ENCODE measurements at places on chromosomes 2 and 18.

DNA sequence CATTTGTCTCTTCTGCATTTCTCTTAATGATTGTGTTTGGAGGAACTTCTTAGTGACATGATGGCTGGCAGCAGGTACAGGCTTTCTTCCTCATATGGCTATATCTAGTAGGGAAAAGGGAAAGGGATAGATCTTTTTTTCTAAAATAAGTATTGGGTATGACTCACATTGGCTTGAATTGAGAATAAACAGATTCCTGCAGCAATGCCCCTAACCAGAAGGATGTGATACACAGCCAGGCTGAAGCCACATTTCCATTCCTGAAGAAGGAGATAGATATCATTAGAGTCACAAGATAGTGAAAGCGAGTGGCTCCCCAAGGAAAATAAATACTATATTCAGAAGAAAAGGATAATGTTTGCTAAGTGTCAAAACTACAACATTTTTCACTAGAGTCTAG lies 61.1 kb downstream of the VWC2L start:
- no peak for DNase-seq

DNA sequence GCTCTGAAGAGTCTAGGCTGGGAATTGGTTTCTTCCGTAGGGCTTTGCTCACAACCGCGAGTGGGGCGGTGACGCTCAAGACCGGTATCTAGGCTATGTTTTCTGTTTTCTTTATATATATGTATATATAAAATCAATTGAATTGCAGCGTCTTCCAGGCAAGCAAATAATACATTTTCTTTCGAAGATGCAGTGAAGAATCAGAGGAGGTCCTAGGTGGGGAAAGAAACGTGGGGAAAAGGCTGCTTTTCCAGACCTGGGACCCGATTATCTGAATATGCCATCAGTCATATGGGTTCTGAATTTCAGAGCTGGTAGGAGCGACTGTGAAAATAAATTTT lies 714 bp upstream of the SCN9A start:
- no peak for DNase-seq

- no peak for DNase-seq
These were observed 71.2 kb downstream of the LRRTM1 start for GRCh38 chr2:80233333-80233732.

GRCh38 chr2:127951026-127951425 lies 65.3 kb upstream of the AMMECR1L start:
- no peak for DNase-seq

DNA sequence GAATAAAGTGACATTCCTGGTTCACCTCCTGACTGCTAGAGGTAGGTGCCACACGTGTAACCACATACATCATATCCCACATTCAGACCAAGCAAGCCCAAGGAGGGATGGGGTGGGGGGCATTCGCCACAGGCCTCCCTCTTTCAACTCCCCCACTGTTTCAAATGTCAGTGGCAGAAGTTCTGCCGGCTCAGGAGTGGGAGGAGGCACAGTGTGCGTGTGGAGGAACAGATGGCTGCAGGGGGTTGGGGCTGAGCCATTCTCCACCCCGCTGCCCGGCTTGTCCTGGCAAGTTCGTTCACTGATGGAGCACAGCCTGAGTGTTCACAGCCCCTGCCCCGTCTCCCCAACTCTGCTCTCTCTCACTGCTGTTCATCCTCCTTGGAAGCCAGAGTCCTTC lies 75.4 kb upstream of the TANC1 start:
- no peak for DNase-seq

DNA sequence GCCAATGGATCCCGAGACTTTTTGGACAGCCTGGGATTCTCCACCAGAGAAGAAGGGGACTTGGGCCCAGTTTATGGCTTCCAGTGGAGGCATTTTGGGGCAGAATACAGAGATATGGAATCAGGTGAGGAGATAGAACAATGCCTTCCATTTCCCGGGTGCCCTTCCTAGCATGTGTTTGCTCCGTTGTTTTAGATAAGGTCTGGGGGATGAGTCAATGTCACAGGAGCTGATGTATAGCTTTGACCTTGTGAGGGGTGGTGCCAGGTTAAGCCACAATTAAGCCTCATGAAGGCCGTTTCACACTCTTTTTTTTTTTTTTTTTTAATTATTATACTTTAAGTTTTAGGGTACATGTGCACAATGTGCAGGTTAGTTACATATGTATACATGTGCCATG lies 4.7 kb downstream of the TYMS start:
- DNase-seq, result no peak

- DNase-seq, result no peak
These were observed 87.4 kb downstream of the STK39 start for GRCh38 chr2:168159754-168160585.

DNA sequence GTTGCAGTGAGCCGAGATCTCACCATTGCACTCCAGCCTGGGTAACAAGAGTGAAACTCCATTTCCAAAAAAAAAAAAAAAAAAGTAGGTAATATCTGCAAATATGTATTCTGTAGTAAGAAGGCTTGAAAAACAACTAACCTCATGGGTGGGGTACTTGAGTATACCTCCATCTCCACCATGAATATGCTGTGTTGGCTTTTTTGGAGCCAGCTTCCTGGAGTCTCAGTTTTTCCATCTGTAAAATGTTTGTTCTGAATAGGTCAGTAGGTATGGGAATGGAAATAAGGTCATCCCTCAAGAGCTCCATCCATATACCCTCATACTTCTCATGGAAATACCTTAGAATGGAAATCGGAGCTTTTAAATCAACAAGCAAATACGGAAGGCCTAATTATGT lies 430.0 kb upstream of the FAM98A start:
- no peak for DNase-seq

DNA sequence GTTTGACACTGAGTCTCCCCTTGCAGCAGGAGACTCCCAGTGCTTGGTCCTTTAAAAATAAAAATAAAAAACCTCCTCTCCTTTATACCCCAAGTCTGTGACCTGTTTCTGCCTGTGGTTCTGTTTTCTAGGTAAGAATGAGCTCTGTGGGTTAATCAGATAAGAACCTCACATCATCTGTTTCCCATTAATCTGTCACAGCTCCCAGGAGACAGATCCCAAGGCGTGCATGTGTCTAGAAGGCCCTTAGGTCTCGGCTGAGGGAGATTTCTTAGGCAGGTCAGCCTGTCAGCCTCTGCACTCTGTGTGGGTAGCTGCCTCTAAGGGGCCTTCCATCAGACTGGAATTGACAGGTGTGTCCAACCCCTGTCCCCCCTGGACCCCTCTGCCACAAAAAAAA lies 80.7 kb downstream of the FHOD3 start:
- DNase-seq, result no peak

- no peak for DNase-seq
These were observed 24.3 kb upstream of the STPG4 start for GRCh38 chr2:47179388-47179787.

- DNase-seq, result no peak
These were observed 35.0 kb upstream of the LRP1B start for GRCh38 chr2:142165790-142166189.

- DNase-seq, result no peak
These were observed 44.1 kb upstream of the ACKR3 start for GRCh38 chr2:236525411-236525997.
